ENCODE measurements at places on chromosomes 5 and 9.

DNA sequence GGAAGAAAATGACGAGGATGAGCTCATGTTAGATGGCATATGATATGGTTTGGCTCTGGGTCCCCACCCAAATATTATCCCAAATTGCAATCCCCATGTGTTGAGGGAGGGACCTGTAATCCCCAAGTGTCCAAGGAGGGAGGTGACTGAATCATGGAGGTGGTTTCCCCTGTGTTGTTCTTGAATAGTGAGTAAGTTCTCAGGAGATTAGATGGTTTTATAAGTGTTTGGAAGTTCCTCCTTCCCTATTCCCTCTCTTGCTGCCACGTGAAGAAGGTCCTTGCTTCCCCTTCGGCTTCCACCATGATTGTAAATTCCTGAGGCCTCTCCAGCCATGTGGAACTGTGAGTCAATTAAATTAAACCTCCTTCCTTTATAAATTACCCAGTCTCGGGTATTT is 10.1 kb downstream of the EDIL3 start:
- no peak for DNase-seq

DNA sequence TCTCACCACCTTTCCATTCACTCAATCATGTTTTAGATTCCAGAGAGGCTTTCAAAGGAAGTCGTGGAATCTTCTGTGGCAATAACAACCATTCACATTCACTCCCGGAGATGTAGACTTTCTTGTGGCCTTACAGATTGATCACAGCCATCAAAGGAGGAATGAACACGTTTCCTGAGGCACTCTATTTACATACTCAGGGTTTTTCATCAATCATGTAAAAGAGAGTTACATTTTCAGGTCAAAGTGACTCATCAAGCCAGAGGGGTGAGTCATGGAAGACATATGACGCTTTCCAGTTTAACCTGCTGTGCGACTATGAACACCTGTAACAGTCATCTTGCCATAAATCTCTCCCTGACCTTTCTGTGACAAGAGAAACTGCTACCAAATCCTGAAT is 39.3 kb upstream of the RAD23B start:
- peak; percentile 5 for DNase-seq

GRCh38 chr5:135433681-135434426 is 13.3 kb downstream of the DCANP1 start:
- no peak for DNase-seq

DNA sequence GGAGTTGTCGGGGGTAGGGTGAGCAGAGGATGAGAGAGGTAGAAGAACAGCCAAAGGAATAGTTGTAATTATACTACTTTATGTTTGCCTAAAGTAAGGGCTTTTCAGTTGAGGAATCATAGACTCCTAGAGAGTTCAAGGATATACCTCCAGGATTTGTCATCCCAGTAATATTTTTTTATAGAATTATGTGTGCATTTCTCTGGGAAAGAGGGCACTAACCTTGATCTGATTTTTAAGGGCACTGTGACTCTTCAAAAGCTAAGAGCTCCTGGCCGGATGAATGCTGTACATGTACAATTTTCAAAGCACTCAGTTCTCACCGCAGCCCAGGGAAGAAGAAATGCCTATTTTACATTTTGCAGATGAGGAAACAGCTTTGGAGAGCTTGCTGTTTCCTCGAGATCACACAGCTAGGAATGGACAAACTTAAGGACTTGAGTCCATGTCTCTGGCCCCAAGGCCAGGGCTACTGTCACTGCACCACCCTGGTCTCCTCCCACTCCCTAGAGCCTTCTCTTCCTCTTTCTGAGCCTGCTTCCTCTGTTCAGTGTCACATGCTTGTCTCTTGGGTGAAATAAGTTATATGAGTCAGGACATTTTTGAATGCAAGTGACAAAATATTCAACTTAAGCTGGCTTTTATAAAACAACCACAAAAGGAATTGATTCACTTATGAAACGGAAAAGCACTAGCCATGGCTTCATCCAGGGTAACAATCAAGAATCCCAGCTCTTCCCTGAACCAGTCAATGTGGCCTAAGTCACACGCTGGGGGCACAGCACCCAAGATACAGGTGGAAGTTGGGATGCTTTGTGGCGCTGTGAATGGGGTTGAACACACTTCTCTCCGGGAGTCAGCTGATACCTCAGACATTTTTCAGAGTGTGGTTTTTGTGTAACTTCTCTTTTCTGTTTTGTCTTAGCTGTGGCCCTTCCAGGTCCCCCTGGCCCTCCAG is 45.7 kb upstream of the TGFBR1 start:
- no peak for DNase-seq

DNA sequence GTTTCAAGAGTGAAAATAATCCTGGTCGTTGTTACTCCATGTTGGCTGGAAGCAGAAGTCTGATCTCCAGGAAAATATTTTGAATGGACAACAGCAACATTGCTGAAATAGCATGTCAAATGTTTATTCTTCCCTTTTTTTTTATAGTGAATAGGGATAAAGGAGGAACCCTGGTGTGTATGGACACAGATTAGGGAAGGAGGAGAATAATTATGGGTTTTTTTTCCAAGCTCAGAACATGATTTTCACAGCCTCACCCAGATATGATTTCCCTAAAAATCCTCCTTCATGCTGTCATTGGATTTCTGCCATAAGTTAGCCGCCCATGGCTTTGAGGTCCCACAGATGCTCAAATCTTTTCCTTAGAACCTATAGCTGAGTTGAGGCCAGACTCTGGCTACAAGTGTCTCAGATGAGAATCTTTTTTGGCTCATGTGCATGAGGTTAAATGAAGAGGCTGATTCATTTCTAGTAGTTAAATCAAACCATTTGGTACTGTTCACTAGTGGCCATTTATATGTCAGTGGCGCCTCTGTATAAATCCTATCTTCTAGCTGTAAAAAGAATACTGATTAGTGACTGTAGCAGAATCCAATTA is 65.5 kb upstream of the LIFR start:
- DNase-seq: no peak

GRCh38 chr5:75824323-75824722 is 107.1 kb upstream of the POC5 start:
- no peak for DNase-seq

DNA sequence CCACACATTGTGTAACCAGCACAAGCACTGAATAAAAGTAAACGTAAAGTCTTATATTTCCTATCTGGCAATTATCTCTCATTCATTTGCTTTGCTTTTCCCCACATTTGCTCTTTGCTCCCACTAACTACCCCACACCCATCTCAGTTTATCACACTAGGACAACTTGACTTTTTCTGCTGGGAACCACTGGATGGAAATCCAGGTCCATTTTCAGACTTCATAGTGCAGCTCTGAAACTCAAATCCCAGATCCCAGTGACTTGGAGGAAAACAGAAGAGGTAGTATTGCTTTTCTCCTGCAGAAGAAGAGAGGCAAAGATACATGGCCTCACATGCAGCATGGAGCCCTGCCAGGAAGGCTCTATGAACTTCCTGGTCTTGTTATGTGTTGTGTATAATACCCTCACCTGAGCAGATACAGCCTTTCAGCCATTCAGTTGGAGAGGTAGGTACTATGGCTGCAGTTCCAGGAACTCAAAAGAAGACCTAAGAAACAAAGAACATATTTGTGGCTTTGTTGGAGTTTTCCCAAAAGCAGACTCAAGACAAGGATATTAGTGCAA is 90.0 kb upstream of the NIPBL start:
- no peak for DNase-seq

DNA sequence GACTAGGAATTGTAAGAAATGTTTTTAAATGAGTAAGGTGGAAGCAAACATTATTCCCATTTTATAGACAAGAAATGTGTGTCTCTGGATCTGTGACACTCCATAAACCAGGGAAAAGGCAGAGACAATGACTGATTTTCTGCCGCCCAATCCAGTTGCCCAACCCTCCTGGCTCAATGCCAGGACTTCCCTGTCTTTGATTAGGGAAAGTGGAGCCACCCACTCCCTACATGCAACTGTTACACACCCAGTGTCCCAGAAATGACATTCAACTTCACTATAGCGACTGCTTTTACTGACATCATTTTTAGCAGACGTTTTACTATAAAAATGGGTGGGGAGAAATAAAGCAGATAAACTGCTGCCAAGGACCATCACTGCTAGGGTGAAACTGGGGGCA is 79.7 kb downstream of the THBS4 start:
- DNase-seq: no peak

GRCh38 chr9:133856798-133857197 is 118.6 kb upstream of the SARDH start:
- DNase-seq: no peak

DNA sequence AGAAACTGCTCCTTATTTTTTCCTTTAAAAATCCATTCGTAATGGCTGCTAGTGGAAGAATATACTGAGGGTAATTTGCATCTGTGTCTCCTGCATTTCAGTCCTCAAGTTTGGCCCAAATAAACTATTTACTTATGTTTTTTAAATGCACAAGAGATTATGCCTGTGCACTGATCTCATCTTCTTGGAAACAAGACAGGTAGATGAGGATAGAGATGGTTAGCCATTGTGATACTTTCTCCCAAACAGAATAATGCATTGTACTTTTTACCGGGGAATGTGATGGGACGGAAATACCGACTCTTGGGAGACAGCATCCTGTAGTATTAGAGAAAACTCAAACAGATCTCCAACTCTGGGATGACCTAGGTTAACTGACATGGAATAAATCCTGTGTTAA is 72.5 kb upstream of the DAB2 start:
- DNase-seq: no peak

DNA sequence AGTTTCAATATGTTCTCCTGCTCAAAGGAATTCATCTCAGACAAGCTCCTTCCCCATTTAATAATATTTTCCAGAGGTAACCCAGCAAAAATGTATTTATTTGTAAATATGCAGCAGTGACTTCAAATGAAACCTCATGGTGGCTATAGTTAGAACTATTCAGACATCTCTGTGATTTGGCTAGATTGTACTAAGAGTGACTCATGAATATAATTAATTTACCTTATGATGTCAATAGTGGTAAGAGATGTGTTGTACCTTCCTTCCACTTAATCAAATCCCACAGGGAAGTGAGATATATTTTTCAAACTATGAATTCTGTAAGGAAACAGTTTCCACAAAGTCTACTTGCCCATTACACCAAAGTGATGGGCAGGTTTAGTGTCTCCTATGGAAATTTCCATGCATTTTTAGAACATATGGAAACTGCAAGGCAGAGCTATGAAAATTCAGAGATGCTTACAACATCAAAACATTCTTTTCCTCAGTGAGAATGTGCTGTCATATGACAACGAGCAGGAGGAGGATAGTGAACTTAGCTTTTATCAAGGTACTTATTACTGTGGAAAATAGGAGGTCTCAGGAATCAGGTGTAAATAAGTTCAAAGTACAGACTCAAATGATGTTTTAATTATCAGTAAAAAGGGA is 34.0 kb upstream of the SPDL1 start:
- DNase-seq: no peak

DNA sequence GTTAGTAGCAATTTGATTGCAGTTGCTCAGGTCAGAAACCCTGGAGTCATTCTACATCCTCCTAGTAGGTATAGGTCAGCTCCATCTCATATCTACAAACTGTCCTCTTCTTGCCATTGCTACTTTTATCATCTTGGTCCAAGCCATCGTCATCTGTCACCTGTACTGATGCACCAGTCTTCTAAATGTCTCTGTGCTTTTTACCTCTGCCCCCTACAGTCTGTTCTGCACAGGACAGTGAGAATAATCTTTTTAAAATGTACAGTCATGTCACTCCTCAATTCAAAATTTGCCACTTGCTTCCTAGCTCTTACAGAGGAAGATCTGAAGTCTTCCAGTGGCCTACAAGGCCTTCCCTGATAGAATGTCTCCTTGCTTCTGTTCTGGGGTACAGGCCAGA is 6.8 kb downstream of the NNT start:
- no peak for DNase-seq

GRCh38 chr5:136563489-136563888 is 198.1 kb upstream of the TRPC7 start:
- DNase-seq: no peak

- DNase-seq: no peak
These were observed 69.8 kb upstream of the DAB2 start for GRCh38 chr5:39494534-39494933.

DNA sequence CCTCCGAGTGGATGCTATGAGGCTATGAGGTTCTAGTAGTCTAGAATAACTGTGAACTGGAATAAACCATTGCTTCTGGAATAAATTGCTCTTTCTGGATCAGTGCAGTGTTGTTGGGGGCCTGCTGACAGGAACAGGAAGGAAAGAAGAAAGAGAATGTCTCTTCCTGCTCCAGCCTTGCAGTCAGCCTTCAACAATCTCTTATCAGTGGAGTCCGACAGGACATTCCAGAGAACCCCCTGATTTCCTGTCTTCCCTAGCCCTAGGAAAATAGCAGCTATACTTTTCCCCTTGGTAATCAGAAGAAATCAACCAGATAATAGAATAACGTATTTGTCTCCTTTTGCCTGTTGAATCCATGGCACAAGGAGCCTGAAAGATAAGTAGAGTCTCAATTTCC is 55.4 kb downstream of the WDR36 start:
- DNase-seq: no peak

- no peak for DNase-seq
These were observed 17.5 kb downstream of the NR2F1 start for GRCh38 chr5:93600409-93601070.

DNA sequence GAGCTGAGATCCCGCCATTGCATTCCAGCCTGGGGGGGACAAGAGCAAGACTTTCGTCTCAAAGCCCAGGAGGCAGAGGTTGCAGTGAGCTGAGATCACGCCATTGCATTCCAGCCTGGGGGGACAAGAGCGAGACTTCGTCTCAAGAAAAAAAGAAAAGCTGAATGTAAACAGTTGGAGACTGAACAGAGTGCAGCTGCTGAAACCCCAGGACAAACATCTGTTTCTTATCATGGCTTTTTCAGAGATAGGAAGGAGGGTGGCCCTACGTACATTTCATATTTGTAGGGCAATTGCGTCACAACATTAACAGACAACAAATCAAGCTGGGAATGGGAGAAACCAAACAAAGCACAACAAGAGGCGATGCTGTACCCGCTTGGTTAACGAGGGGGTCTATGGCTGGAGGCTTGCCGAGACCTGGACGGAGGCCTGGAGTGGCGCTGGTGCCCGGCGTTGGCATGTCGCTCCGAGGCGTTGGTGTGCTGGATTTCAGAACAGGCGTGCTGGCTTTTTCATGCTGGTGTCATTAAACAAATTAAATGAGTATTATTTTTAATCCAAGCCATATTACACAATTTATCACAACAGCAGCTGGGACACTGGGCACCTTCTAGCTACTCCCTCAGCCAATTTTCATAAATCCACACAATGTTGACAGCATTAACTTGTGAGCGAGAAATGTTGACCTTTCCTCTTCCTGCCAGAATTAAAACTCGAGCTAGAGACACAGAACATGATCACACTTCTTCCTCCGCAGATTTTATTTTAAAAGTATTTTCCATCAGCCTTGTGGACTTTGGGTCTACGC is 76.1 kb downstream of the TLE1 start:
- no peak for DNase-seq

DNA sequence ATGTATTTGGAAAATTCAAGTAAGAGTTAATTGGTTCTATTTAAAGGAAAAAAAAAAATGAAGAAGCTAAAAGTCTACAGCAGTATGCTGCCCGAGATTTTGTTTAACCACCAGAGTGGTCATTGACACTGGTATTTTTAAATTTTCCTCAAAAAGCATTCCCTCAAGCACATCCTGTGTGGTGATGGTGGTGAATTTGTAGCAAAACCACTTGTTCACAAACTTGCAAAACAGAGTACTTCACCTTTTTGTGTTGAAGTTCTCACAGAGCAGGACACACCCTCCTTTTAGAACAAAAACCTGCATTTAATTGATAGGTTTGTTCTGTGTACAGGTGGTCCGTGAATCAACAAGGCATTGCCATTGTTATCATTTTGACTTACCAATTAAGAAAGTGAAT is 374.2 kb downstream of the EFNA5 start:
- DNase-seq: no peak

GRCh38 chr5:139385061-139386049 is 2.3 kb upstream of the SLC23A1 start:
- DNase-seq: no peak
